ENCODE measurements at places on chromosomes 1 and 21. TPM values are rescaled to one million over a fixed set of nuclear protein-coding genes. Genes with fewer than 3 reads are reported as not detected.

The STUM gene
- 7.6 TPM for total RNA-seq

DNA sequence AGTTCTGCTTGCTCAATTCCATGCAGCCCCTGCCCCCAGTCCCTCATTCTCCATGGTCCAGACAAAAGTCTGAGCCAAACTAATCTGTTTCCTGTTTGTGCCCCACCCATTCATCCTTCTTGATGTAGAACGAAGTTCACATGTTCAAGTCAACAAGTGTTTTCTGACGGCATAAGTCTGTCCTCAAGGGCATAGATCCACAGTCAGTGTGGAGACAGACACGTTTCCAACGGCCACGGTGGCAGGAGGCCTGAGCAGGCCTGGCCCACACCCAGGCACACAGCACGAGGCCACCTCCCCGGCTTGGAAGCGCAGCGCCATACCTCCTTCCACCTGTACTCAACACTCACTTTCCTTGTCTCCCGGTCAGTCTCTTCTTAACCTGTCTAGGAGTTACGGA lies 16.1 kb downstream of the ADORA1 start:
- H3K36me3 ChIP-seq, result no peaks in the 10 kb centered on the region
- no peak overlapping the region for H3K27ac ChIP-seq
- no peak overlapping the region for H3K4me3 ChIP-seq
- DNase-seq, result no peak

- no peak overlapping the region for H3K27ac ChIP-seq
- H3K27me3 ChIP-seq, result peaks cover 54% of the 10 kb centered on the region
- DNase-seq, result no peak
These were observed 83.5 kb upstream of the BCAR3 start for GRCh38 chr1:93765099-93765498.

GRCh38 chr21:44615911-44616590 lies 4.2 kb downstream of the KRTAP10-8 start:
- no peaks in the 10 kb centered on the region for H3K4me1 ChIP-seq
- no peaks in the 10 kb centered on the region for H3K36me3 ChIP-seq
- DNase-seq, result no peak
- H3K27me3 ChIP-seq, result no peaks in the 10 kb centered on the region

Measured in cardiac muscle cell (in vitro differentiated cells and primary cell).